ENCODE measurements at places on chromosomes 7 and 10.

- DNase-seq: no peak
Observed at GRCh38 chr10:92938841-92939240, 90.5 kb downstream of the EXOC6 start.

DNA sequence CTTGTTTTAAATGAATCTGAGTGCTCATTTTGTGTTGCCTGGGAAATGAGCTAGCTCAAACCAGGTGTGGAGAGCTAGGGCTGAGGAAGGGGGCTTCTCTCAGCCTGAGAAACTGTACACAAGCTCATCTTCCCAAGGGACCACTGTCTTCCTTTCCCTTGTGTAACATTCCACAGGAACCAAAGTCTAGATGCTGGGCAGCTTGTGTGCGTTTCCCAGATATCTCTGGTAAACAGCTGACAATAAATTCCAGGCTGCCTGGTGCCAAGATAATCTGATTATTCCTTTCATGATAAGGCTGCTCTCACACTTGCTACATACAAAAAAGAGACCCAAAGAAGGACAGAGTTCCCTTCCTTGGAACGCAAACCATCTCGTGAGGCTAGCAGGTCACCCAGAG lies 33.1 kb upstream of the MKLN1 start:
- DNase-seq: no peak

DNA sequence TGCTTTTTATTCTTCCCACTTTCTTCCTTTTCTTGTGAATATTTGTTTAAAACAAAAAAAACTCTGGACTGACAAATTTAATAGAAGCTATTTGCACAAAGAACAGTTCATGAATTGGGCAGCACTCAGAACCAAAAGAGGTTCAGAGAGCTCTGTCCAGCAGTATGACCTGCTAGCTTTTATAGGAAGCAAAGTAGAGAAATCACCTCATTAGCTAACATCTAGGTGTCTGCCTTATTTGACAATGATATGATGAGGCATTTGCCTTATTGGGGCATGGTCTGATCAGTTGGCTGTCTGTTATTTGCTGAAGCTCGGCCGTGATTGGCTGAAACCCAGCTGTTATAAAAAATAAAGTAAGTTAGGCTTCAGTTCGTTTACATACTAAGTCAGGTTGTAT lies 819 bp upstream of the TRIM4 start:
- DNase-seq: no peak

- no peak for DNase-seq
Observed at GRCh38 chr7:108034586-108034985, 31.6 kb upstream of the LAMB1 start.

- DNase-seq: no peak
Observed at GRCh38 chr7:149776289-149776688, 2.9 kb upstream of the ZNF467 start.

All from nucleus accumbens (tissue), 56 donors.